ENCODE measurements at places on chromosomes 12 and 14. TPM values are rescaled to one million over a fixed set of nuclear protein-coding genes. Genes with fewer than 3 reads are reported as not detected.

Gene ASCL1
- not detected for total RNA-seq

Gene SAMD15
- total RNA-seq = not detected

Gene C12orf54
- not detected for total RNA-seq

Gene TMTC1
- 37.6 TPM for total RNA-seq

Gene GSKIP
- 10.4 TPM for total RNA-seq

Gene BAZ2A
- 18.8 TPM for total RNA-seq

Gene TPPP2
- not detected for total RNA-seq

Gene ANO4
- 0.52 TPM for total RNA-seq

Gene CISTR
- not detected for total RNA-seq

Gene RPL36AL
- 243 TPM for total RNA-seq

Gene TAS2R7
- total RNA-seq = not detected

Gene KLRG1
- total RNA-seq = 3.7 TPM

Gene GPD1
- 104 TPM for total RNA-seq

Gene RFLNA
- total RNA-seq = 2.6 TPM

Gene LPAR5
- 1.0 TPM for total RNA-seq

Gene MYF5
- 28.2 TPM for total RNA-seq

Gene TCL1A
- 1.6 TPM for total RNA-seq

Gene TMEM52B
- total RNA-seq = under 0.01 TPM

Gene RPGRIP1
- not detected for total RNA-seq

Gene OTOGL
- total RNA-seq = 0.52 TPM

Gene FITM1
- total RNA-seq = 172 TPM

Gene TMPRSS12
- not detected for total RNA-seq

Gene SPTB
- total RNA-seq = 312 TPM

Gene TSPAN8
- total RNA-seq = 3.7 TPM

Gene PIWIL1
- total RNA-seq = not detected

Gene SOAT2
- under 0.01 TPM for total RNA-seq

Gene OR4E2
- not detected for total RNA-seq

Gene TCL1B
- 1.0 TPM for total RNA-seq

Gene POP5
- total RNA-seq = 29.2 TPM

Gene TAS2R42
- not detected for total RNA-seq

Gene POTEM
- total RNA-seq = not detected

Gene SDR9C7
- total RNA-seq = not detected

Gene KCNC2
- total RNA-seq = 0.52 TPM

Gene WNT1
- total RNA-seq = not detected

Gene PTPN6
- total RNA-seq = 7.8 TPM

Gene ALX1
- 0.52 TPM for total RNA-seq

All from skeletal muscle tissue (tissue), 5 donors.